ENCODE measurements at places on chromosomes 4 and X.

DNA sequence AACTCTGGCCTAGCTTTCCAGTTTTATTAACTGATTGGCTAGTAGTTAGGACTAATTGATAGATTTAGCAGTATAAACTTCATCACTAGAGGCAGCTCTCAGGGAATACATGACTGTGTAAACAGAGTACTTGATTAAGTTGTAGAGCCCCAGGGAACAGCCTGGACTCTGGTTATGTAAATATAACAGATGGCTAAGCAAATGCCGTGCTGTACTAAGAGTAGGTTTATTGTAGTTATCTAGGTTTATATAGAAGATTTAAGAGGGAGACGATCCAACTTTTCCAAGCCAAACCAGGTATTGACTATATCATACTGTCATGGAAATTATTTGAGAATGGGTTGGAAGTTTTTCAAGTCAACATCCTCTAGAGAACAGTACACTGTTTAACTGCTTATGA, 463.4 kb upstream of the GRID2 start:
- no peak for DNase-seq

DNA sequence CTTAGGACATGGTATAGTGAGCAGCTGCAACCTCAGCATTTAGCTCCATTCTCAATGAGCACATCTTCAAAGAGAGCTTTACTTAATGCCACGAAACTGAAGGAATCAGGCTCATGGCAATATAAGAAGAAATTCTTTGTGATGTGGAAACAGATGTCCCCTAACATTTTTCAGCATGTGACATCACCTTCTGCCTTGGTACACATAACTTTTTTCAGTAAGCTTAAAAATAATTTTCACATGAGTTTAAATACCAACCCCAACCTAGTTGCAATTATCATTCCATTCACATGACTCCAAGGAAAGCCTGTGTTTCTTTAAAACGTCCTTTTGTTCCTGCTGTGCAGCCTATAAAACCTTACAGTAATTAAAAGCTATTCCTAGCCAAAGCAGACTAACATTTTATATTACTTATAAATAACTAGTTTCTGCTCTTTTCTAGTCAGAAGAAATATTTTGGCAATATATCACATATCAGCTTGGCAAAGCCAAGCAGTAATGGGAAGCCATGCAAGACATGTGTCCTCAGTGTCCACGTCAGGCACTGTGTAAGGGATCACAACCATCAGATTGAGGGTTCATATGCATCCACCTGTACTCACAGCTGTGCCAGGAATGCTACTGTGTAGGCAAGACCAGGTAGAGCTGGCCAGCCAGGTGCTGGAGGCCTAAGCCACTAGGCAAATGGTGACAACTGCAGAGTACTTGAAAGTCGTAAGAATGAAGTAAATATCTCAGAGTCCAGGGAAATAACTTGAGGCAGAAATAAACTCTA, 466.6 kb downstream of the INPP4B start:
- DNase-seq: no peak

DNA sequence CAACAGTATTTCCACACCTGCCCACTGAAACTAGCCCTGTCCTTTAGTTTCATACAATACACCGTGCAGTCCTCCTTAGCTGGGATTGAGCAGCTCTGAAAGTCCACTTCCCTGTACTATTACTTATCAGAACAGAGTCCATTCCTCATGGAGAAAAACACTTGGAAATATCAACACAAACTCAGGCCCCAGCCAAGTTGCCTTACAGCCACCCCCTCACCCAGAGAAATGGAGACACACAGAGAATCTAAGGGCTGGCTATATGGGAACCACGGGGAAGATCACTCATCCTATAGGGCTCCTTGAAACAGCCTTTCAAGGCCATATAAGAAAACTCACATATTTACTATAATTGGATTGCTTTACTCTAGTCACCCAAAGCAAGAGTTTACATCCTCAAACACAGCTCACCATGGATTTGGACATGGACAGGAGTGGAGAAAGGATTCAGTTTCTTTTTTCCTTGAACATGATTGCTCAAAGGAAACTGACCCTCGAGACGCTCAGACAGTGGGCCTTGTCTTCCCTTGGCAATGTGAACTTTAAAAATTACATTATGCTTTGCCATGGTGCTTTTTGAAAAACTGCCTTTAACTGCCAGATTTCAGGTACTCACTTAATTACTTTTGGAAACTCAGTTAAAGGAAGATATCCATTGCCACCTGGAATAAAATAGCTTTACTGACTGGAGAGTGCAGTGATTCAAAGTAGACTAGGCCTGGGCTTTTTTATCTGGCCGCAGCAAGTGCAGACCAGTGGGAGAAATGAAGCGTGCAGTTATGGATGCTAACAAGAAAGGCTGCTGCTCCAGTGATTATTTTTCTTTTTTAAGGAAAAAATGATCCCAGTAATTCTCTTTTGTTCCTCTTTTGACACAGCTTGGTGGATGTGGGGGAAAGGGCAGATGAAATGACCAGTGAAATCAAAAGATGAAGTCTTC, 1.6 kb downstream of the SCARB2 start:
- DNase-seq: no peak

DNA sequence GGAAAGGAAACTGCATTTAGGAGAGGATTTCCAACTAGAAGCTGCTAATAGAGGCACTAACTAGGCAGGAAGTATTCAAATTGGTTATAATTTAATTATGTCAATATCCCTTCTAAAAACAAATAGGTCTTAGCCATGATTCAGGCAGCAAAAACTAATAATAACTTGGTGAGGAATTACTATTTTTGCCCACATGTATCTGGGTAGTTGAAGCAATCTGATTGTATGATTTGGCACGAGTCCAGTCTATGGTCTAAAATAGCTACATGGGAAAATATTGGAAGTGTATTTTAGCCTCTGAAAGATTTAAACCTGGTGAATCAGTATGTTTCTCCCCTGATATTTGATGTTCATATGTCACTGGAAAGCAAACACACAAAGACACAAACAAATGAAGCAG, 62.2 kb downstream of the MFAP3L start:
- no peak for DNase-seq

DNA sequence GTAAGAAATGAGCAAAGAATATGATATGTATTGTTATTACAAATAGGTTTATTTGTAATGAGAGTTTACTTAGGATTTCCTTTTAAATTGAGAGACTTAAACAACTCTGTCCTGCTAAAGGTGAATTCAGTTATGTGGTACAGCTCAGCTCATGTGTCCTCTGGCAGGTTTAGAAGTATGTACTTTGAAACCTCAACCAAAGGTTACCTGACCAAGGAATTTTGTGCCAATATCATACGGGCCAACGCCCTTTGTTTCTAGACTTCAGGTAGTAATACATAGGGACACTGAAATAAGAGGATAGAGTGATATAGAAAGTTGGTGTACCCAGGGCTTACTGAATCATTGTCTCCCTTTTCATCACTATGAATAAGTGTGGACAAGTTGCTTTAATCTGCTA, 25.7 kb downstream of the SLAIN2 start:
- DNase-seq: no peak
